Esophagus muscularis mucosa (tissue), 4 donors: ENCODE measurements at places on chromosomes 4 and X. TPM values are rescaled to one million over a fixed set of nuclear protein-coding genes. Genes with fewer than 3 reads are reported as not detected.

NCAPG gene
- total RNA-seq = 0.98 TPM

USP17L26 gene
- not detected for total RNA-seq

JCHAIN gene
- 5.6 TPM for total RNA-seq

RTL5 gene
- 19.8 TPM for total RNA-seq

NXF2B gene
- not detected for total RNA-seq
